ENCODE measurements at places on chromosomes 12 and 14.
A peak's percentile ranks its signal among the peaks of the same experiment; 100 is the strongest.

DNA sequence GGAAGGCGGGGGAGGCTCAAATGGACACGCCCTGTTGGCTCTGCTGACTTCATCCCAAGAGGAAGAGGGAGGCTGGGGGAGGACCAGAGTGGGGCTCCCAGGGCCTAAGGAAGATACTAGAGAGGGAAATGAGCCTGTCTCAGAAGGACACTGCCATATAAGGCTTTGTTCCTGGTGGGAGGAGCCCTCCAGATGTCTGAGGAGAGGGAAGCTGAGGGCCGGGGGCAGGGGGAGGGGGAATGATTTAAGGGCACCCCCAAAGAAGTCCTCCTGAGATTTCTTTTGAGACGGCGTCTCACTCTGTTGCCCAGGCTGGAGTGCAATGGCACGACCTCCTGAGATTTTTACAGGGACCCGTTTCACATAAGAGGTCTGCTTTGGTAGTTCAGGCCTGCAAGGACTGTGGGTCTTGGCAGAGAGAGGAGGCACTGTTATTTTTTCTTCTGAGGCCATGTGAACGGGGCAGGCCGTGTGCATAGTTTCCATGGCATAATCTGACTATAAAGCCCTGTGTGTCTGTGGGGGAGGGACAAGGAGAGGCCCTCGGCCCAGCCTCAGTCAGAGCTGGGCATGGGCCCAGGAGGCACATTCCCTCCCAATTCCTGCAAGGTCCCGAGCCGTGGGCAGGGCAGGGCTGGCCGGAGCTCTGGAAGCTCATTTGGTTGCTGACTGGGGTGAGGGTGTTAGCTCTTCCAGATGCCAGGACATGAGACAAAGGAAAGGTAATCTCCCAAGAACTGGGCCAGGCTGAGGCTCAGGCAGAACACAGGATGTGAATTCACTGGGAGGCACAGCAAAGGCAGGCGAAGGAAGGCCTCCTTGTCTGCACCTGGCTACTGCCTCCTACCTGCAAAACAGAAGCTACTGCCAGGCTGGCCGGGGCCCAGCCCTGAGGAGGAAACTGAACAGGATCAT is 22.2 kb upstream of the PLEKHG3 start:
- peak; percentile 64 for DNase-seq

DNA sequence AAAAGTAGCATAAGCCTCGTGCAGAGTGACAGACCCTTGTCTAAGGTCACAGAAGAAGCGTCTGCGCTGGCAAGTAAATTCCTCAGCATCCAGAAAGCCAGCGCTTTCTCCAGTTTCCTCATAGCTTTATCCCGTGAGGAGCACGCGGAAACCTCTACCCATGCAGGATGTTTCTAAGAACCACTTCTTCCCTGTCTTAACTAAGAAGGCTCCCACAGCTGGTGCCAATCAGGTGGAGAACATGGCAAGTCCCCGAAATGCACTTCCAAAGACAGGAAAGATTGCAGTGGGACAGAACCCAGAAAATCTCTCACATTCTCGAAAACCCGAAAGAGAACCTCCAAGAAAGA is 968 bp upstream of the ARID4A start:
- no peak for DNase-seq

GRCh38 chr12:20127413-20127812 is 240.9 kb upstream of the PDE3A start:
- DNase-seq: no peak

DNA sequence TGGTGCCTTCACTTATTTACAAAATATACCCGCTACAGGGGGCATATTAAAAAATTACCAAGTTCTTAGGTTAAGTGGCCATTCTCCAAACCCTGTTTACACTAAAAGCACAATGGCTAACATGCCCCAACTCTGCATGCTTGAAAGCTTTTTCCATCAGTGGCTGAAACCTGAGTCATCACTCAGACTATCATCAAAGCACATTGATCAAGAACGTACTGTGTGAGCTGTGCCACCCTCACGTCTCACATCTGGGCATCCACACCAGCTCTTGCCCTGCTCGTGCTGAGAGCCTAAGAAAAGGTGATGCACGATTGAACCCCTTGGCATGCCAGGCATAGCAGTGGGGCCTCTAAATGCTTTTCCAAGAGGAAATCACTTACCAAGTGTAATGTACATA is 13.2 kb downstream of the AQP6 start:
- no peak for DNase-seq

DNA sequence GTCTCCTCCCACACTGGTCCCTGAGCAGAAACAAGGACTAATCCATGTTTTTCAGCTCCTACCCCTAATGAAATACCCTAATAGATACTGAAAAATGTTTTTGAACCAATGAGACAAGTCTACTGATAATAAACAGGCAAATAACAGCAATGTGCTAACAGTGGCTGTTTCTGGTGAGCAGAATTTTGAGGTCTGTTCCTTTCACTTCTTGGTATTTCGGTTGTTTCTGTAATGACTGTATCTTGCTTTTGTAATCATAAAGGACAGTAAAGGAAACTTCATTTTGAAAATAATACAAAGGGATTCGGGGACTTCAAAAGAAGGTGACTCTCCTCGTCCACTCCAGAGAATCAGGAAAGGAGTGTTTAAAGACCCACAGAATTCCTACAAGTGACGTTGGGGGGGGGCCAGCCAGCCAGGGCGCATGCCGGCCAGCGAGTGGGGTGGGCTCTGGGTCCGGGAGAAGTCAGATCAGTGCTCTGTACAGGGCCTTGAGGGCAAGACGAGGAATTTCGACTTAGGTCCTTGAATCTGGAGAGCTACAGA is 1.1 kb upstream of the CD9 start:
- DNase-seq: no peak

- no peak for DNase-seq
Observed at GRCh38 chr12:128250096-128250495, 16.9 kb upstream of the TMEM132C start.

- peak; percentile 51 for DNase-seq
Observed at GRCh38 chr12:27244689-27245488, 803 bp downstream of the STK38L start.

DNA sequence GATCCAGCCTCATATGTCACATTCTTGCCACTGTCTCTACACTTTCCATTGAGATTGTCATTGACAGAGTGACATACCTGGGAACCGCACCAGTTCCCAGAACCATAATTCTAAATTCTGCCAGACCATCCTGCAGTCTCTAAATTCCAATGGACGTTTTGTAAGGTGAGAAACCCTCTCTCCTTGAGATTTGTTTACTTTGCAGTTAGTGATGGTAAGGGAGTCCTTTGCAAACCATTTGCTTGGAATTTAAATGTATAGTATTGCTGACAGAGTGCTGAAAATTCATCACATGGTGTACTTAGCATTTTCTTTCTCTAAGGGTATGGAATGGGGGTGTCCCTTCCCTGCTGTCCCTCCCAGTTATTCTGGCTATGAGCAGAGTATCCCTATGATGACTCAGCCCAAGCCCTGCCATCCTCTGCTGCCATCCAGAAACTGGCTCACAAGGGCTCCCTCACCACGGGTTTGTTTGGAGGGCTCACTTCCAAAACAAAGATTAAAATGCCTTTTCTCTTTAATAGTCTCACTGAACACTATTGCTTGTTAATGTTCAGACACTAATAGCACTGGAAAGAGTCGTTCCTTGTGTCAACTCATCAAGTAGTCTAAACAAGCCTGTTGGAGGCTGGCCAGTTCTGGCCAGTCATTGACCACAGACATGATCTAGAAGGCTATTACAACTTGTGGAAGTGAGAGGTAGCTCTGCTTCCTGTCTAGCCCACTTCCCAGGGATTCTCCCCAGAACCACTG is 129.0 kb upstream of the HMGA2 start:
- DNase-seq: no peak
